Cardiac septum (tissue), 1 donor: ENCODE measurements at places on chromosomes 1 and 21.

GRCh38 chr1:20198918-20199317 lies 12.6 kb upstream of the PLA2G2C start:
- DNase-seq, result no peak

DNA sequence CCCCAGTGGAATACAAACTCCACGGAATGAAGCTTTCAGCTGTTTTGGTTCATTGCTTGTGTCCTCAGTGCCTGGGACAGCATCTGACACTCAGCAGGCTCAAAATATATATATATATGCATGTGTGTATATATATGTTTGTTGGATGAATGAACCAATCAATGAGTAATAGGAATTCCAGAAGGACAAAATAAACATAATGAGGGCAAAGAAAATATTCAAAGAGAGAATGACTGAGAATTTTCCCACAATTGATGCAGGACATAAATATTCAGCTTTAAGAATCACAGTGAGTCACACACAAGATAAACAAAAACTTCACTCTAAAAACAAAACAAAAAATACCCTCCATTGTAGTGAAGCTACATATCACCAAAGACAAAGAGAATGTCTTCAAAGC lies 64.0 kb downstream of the CHD5 start:
- DNase-seq, result no peak

- DNase-seq, result no peak
Measured at GRCh38 chr1:6612641-6613360, 730 bp upstream of the PHF13 start.

DNA sequence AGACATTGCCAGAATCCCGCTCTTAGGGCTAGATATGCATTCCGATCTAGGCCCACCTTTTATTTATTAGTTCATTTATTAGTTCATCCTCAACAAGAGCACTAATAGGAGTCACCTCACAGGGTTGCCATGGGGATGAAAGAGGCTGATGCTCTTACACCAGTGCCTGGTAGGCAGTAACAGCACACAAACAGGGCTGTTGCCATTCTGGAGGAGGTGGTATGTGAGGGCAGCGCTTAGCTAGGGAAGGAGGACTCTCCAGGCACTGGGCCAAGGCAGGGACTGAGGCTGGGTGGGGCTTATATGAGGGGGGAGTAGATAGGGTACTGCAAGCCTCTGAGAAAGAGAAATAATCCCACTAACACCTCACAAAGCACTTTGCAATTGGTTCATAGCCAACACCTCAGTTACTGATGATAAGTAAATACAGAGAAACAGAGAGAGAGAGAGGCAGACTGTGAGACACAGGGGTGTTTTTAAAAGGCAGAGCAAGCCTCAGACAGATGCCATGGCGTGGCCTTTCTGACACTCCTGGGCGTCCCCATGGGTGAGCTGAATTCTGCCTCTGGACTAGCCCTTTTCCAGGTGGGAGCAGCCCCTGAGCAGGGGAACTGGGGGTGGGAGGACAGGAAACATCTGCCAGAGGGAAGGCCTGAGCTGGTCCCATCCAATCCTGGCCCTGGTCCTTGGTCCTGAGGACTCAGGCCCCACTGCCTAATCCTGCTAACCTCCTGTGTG lies 5.9 kb downstream of the FCGR2A start:
- DNase-seq, result no peak

- DNase-seq, result no peak
Measured at GRCh38 chr21:15826147-15826780, 96.5 kb downstream of the USP25 start.

DNA sequence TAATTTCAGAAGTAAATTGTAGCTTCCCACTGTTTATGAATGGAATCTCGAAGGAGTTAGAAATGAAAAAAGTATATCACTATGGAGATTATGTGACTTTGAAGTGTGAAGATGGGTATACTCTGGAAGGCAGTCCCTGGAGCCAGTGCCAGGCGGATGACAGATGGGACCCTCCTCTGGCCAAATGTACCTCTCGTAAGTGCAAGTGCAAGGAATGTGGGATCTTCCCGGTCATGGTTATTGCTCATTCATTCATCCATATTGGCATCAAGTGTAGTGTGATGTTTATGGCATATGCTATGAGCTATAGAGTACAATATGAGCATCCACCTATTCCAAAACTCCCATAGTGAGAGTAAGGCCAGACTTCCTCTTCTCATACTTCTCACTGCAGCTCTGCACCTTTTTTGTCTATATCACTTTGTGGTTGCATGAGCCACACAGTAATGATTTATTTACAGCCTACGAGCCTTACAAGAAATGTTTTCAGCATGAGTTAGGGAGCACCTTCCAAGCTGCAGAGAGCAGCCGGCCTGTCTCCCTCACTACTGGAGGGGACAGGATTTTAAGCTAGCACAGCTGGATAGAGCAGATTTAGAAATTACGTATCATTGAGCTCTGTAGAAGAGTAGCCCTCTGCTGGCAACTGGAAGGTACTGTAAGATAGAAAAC lies 24.9 kb upstream of the CR1L start:
- DNase-seq, result no peak

GRCh38 chr1:195763146-195763906 lies 844.9 kb downstream of the KCNT2 start:
- no peak for DNase-seq

DNA sequence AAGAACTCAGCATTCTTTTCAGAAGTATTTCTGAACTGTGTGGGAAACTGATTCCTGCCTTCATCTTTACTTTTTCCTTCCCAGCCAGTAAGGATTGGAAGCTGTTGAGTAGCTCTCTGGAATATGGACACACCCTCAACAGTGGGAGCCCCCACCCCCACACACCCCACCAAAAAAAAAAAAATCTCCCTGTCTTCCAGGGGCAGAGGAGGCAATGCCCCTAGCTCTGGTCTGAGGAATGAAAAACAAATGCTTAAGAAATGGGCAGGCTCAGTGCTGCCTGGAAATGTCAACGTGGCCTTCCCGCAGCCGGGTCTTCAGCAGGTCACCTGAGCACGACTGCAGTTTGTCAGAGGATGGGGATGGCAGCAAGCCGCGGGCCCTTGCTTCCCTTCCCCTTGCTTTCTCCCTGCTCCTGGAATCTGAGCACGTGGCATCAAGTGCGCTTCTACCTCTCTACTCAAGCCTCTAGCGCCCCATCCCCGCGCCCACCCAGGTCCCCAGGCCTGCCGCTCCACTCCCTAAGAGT lies 479 bp downstream of the RGS16 start:
- no peak for DNase-seq

DNA sequence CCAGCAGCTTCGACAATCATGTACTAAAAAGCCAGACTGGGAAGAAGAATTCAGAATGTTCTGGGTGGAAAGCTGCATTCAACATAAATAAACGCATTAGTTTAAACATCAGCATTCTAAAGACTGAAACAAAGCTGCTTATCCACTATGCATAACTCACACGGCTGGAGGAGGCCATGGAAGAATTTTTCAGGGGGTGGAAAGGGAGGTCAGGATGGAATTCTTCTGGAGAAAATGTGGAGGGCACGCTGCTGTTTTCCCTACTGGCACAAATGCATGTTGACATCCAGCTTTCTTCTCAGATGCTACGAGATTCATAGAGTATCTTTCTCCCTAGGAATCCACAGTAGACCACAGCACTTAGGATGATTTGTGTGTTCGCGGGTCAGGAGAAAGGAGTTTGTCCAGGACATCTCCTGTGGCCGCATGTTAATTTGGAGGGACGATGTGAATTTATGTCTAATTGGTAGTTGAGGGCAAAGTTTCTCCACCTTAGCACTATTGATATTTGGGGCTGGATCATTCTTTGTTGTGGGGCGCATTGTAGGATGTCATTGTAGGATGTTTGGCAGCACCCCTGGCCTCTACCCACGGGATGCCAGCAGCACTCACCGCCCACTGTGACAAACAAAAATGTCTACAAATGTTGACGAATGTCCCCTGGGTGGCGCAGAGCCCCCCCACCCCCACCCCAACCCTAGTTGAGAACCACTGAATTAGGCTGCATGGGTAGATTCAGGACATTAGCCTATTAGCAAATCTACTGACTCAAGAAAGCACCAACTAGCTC lies 86.5 kb upstream of the KAZN start:
- DNase-seq, result no peak

DNA sequence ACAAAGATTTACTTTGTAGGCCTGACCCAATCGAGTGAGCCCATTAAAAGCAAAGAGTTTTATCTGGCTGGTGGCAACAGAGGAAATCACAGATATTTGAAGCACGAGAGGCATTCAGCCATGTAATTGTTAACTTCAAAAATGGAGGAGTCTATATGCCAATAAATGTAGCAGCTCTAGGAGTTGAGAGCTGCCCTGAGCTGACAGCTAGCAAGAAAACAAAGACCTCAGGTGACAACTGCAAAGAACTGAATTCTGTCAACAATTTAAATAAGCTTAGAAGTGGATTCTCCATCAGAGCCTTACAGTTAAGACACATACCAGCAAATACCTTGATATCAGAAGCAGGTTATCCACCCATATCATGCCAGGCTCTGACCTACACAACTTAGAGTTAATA lies 463.1 kb upstream of the NEGR1 start:
- no peak for DNase-seq

GRCh38 chr1:219387211-219387610 lies 213.5 kb downstream of the LYPLAL1 start:
- no peak for DNase-seq

- no peak for DNase-seq
Measured at GRCh38 chr1:224922404-224923164, 6.9 kb upstream of the DNAH14 start.

GRCh38 chr1:230342019-230342418 lies 84.1 kb downstream of the PGBD5 start:
- DNase-seq, result no peak

DNA sequence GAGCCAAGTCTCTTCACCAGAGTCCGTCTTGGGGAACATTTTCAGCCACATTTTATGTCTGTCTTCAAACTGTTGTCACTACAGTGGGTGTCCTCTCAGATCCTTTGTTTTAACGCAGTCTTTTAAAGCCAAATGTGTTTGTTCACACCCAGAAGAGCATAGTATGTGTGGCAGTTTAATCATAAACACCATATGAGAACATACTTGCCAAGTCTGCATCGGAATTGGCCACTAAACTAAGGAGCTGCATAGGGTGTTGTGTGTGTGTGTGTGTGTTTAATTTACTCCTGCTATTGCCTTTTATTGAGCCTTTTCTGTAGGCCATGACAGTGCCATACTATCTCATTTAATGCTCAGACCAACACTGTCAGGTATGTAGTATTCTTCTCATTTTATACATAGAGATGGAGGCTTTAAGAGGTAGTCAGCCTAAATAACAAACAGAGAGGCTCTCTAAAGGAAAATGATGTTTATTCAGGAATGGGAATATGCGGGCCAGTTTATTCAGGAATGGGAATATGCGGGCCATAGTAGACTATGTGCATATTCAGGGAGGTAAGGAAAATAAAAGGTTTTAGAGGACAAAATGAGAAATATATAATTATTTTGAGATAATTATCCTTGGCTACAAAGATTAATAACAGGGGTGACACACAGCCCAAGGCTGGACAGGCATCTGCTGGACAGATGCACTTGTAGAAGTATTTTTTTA lies 67.9 kb upstream of the L1TD1 start:
- DNase-seq, result no peak

DNA sequence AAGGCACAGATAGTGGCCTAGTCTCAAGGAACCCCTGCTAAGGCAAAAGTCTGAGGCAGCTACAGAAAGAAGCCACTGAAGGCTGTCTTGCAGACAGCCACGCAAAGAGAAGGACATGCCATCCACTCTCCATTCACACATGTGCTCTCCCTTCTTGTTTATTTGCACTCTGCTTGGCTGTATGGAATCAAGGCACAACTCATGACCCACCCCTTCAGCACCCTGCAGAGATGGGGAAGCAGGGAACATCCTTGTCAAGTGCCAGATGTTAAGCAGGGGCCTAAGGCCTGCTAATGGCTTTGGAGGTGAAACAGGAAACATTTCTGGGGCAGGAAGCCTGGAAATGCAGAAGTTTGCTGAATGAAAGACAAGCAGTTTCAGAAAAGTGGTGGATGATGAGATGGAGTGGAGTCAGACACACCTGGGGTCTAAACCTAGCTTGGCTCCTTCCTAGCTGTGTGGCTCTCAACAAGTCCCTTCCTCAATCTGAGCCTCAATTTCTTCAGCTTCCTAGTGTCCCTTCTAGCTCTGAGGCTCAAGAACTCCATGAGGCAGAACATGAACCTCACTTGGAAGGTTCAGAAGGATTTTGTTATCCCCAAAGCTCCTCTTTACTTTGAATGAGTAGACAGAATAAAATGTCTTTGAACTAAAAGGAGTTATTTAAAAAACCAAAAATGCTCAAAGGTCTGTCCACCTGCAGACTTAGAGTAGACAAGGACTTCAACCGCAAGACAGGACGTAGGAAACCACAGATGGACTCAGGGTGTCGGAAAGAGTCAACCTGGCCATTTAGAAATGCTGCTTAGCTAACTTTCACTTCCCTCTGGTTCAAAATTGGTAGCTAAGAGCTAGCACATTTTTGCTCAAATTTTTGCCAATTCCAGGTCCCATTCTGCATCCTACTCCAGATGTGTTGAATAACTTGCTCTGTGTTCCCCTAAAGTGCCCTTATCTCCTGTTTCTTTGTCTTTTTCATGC lies 283.1 kb downstream of the PLPP3 start:
- DNase-seq, result no peak

DNA sequence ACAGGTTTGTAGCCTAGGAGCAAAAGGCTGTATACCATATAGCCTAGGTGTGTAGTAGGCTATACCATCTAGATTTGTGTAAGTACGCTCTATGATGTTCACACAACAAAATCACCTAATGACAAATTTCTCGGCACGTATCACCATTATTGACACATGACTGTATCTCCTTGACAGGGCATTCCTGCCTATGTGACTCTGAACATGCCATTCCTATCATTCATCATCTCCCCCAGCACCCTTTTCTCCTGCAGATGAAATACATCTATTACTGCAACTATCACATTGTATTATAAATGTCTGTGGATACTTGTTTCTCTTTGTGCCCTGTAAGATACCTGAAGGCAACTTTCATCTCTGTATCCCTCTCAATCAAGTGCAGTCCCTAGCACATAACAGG lies 29.9 kb downstream of the TP53BP2 start:
- DNase-seq, result no peak

DNA sequence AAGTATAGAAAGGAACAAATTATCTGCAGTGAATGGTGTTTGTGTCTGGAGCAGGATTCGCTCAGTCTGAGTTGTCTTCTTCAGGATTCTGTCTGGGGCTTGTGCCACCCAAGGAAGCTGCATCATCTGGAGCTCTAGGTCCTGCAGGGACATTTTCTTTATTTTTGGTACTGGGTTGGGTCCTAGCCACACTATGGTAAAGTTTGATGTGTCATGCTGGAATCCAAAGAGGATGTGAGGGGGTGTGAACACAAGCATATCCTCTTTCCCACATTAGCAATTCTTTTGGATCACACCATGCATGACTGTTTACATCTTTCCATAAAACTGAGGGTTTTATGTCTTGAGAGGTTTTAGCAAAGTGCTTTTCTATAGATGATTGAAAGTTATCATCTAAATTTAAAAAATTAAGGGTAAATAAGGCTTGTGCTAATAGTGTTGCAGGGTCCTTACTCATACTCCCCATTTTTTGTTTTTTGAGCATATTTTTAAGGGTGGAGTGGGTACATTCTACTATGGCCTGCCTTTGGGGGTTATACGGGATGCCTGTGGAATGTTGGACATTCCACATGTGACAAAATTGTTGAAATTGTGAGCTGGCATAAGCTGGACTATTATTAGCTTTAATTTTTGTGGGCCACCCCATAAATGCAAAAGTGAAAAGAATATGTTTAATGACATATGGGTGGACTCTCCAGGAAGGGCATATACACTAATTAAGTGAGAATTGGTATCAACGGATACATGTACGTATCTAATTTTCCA lies 152.0 kb upstream of the HMCN1 start:
- no peak for DNase-seq
